ENCODE measurements at places on chromosomes 6 and 20.

GRCh38 chr6:3735029-3735605, 16.4 kb downstream of the PXDC1 start:
- no peak for DNase-seq

DNA sequence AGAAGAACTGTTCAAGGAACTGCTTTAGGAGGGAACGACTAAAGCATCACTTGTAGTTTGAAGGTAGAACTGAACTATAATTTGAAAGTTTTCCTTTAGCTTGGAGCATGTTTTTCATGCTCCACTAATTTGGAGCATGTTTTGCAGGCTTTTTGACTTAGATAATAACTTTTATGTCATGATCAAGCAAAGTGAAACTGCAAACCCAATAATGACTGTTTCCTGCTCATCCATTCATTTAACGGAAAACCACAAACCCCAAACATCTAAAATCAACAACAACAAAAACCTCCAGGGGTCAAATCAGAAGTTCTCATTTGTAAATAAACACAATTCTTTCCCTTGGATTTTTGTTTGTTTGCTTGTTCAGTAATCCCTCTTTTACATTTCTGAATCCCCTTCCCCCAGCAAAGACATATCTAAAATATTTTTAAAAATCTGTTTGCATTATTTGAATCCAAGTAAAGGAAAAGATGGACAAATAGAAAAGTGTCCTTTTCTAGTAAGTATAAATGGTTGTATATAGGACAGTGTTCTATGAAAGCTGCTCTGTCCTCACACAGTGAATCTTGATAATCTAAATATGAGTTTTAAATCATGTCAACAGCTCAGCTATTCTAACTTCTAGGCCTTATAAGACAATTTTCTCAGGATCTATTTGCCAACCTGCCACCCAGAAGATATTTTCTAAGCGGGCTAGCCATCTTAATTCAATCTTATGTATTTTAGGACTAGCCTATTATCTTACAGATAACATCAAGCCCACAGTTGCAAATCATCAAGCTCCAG, 2.6 kb downstream of the SIM1 start:
- no peak for DNase-seq

DNA sequence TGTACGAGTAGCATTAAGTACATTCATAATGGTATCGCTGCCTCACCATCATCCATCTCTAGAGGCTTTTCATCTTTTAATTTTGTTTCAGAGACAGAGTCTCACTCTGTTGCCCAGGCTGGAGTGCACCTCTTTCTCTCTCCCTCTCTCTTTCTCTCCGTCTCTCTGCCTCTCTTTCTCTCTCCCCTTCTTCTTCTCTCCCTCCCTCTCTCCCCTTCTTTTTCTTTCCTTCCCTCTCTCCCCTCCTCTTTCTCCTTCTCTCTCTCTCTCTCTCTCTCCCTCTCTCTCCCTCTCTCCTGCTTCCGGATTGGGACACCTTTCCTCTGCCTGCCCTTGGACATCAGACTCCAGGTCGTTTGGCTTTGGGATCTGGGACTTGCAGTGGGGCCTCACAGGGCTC, 17.6 kb upstream of the TAF4 start:
- no peak for DNase-seq

- DNase-seq, result no peak
Measured at GRCh38 chr6:56746767-56747504, 104.2 kb upstream of the DST start.

DNA sequence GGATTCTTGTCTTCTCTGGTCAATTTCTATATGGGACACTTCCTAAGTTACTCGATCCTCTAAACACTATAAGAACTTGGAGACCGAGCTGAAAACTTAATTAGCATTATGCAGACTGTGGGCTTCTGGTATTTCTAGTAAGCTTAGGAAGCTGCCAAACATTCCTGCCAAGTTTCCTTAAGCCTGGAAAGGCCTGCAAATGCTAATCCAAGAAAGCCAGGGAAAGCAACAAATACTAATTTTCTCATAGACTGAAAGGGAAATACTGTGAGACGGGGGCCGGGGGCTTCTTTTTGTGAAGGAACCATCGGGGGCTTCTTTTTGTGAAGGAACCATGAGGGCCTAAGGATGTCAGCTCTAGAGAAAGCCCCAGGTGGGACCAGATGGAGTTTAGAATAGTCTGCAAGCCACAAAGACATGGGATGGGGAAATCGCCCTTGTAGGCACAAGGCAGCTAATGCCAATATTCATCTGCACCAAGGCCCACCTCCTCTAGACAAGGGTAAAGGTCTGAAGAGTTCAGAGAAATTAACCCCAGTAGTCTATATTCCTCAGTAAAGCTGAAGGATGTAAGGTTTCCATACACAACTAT, 332.4 kb upstream of the PRDM1 start:
- DNase-seq, result no peak

DNA sequence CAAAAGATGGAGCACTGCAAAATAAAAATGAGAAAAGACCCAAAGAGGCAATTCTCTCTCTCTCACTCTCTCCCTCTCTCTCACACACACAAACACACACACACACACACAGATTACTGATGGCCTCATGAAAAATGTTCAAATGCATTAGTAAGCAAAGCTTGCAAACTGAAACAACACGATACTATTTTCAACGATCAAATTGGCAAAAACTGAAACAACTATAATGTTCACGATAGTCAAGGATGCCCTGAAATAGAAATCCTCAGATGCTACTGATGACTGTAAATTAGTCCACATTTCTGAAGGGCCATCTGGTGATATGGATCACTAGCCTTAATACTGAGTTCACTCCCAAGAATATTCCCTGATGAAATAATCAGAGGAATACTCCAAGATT, 100.8 kb downstream of the TRERF1 start:
- DNase-seq, result no peak

DNA sequence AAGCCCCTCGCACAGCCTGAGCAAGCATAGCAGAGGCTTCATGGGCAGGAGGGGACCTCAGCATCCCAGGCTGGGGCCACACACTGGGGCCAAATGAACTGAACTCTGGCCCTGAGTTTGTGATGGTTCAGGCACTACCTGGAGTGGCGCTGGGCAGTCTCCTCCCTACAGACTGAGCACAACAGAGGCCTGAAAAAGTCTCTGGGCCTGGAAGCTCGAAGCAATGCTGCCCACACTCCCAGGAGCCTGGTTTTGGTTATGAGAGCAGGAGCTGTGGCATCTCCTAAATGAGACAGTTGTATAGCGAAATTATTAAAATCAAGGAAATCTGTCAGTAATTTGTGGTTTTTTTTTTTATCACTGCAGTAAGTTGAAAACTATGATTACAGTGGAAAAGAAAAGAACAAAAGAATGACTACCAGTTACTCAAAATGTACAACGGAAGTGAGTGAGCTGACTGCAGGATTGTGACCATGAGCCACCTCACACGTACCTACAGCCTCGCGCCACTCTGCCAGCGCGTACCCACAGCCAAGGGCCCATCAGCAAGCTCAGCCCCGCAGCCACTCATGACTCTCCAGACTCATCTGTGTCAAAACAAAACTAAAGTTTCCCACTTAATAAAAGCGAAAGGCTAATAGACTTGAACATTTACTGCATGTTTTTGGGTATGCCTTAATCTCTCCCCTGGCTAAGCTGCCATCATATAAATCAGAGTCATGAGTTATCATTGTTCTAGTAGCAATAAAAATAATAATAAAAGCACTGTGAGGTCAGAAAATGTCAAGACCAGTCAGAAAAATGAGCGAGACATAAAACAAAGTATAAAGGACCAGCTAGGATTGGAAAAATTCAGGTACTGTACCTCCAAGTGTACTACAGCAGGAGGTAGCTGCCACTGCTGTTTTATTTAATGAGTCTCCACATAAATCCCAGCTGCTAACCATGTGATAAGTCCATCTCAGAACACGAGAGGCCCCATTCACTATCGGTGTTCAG, 177.0 kb downstream of the FOXC1 start:
- DNase-seq, result no peak

GRCh38 chr6:73734832-73735453, 38.9 kb downstream of the CD109 start:
- DNase-seq, result no peak

GRCh38 chr6:13183415-13184088, 144.8 kb downstream of the TBC1D7 start:
- no peak for DNase-seq

DNA sequence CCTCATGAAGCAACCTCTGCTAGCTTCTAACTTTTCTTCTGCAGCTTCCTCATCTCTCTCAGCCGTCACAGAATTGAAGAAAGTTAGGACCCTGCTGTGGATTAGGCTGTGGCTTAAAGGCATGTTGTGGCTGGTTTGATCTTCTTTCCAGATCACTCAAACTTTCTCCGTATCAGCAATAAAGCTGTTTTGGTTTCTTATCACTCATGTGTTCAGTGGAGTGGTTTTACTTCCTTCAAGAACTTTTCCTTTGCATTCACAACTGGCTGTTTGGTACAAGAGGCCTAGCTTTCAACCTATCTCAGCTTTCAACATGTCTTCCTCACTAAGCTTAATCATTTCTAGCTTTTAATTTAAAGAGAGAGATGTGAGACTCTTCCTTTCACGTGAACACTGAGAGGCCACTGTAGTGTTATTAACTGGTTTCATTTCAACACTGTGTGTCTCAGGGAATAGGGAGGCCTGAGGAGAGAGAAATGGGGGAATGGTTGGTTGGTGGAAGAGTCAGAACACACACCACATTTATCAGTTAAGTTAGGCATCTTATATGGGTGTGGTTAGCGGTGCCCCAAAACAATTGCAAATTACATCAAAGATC, 17.2 kb downstream of the ZSCAN23 start:
- DNase-seq, result no peak

DNA sequence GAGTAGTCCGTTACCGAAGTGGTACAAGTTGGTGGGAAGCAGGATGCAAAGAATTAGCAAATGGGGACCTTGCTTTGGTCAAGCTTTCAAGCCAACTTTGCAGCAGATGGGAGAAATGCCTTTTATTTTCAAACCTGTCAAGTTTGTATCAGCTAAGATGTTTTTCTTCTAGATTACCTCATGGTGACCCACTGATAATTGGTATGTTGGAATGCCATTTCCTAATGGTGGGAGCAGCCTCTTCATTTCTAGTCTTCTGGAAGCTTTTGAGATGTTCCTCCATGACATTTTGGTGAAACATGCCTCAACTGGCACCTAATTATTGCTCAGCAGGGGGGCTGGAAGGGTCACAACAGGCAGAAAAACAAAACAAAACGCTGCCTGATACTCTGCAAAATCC, 43.7 kb downstream of the ADNP start:
- DNase-seq, result no peak

DNA sequence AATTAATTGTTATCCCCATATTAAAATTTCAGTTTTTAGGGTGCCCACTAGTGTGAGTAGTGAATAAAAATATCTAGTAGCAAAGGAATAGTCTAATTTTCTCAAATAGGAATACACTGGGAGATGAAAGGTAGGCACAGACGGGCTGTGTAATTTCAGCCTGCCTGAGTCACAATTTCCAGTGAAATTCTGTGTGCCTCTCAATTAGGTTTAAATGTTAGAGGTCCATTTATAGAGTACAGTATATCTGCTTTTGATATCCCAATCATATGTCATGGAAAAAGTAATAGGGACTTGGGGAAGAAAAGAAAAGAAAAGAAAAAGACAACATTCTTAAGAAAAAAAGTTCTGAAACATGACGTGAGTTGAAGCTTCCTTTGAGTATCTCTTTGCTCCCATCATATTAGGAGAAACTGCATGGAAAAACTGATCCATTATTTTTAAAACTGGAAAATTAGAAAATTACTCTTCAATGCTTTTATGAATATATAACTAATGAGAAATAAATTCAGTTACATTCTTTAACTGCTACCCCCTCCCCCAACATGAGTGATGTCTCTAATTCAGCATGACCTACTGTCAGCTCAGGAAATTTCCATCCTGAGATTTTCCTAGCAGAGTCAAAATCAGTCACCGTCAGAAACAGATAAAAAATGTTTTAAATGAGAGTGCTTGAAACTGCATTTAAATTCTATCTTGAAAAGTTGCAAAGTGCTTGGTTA, 473.8 kb upstream of the HSF2 start:
- no peak for DNase-seq

DNA sequence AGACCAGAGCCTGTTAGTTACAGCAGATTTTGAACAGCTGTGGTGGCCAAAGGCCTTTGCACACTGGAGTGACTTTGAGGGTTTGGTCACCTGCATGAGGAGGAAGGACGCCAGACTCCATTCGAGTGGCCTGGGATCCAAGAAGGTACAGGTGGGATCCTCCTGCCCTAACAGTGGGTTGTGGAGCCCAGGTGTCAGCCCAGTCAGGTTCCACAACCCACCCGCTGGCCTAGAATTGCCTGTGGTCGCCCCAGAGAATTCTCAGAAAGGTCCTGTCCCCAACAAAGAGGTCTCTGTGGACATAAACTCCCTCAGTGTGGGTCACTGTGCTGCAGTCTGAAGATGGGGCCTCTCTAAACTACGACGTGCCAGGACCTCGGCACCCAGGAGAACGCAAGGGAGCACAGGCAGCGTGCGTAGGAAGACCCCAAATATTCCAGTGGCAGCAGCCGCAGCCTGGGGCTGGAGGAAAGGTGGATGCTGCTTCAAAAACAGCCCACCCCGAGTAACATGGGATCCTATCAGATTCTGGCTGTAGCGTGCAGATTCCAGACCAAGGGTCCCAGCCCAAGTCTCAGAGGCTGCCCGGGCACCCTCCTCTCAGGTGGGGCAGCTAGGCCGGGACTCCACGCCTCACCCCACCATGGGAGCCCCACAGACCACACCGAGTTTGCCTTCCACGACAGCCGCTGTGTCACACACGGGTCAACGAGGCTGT, 16.0 kb downstream of the ACSS1 start:
- DNase-seq, result no peak

DNA sequence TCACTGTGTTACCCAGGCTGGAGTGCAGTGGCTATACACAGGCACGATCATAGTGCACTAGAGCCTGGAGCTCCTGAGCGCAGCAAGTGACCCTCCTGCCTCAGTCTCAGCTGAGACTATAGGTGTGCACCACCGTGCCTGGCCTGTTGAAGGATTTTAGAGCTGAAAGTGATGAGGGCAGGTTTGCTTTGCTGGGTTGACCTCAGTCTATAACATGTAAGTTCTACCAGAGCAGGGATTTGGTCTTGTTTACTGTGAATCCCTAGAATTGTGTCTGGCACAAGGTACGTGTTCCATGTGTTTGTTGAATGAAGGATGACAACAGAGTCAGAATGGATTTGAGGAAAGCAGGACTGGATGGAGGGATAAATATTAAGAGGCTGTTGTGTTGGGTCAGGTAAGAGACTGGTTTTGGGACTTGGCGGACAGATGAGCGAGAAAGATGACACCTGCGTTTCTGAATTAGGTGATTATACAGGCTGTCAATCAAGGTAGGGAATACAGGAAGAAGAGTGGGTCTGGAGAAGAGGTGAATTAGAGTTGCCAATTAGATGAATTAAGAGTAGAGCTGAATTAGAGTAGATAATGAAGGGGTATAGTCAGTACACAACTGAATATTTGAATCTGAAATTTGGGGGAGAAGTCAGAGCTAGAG, 6.5 kb downstream of the ASXL1 start:
- DNase-seq, result no peak

GRCh38 chr6:28370440-28370839, 20.7 kb downstream of the ZKSCAN3 start:
- no peak for DNase-seq

Data from HS-27A (cell line).